ENCODE measurements at places on chromosomes 3 and 15.

DNA sequence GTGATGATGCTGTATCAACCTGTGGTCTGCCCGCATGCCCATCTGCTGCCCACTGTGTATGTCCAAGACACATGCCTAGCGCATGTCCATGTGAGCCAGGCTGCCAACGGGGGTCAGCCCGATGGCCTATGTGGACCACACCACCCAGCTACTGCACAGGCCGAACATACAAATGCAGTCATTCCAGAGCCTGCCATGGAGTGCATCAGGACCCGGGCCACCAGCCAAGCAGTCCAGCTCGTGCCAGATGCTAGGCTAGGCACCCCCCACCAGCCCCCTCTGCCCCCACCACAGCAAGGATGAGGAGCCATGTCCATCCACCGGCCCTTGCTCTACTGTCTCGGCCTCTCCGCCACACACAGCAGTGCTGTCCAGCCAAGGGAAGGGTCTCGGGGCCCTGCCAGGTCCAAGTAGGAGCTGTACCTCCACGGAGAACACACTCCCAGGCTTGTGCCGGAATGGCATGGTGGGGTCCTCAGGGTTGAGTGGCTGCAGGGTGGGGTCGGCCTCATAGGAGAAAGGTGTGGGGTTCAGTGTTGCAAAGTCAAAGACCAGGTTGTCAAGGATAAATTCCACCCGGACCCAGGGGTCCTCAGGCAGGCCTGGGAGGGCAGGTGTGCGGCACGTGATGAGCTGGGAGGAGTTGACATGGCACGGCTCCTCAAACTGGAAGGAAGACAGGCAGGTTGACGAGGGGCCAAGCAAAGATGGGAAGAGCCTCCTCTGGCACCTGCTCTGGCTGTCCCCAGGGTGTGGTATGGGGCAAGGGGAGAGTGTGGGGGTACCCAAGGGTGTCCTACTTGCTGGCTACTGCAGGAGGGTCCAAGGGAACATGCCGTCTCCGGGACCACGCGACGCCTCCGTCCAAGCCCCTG, 15.3 kb downstream of the PLXNB1 start:
- no peak for DNase-seq

- no peak for DNase-seq
Observed at GRCh38 chr3:52268036-52268435, 10.4 kb downstream of the WDR82 start.

DNA sequence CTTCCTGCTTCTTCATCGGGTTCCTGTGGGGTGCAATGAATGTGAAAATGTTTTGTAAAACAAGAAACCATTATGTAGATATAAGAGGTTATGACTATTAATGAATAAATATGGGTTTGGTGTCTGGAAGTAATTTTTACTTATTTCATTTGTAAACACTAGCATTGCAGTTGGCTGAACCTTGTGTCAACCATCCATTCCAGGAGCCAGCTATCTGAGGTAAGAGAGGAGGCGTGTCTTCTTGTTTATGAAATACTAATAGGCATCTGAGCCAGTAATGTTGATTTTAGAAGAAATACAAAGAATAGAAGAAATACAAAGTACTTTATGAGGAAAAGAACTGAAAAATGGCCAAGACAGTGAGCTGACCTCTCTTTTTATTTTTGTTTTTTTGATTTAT, 187.5 kb downstream of the LPP start:
- DNase-seq = no peak

DNA sequence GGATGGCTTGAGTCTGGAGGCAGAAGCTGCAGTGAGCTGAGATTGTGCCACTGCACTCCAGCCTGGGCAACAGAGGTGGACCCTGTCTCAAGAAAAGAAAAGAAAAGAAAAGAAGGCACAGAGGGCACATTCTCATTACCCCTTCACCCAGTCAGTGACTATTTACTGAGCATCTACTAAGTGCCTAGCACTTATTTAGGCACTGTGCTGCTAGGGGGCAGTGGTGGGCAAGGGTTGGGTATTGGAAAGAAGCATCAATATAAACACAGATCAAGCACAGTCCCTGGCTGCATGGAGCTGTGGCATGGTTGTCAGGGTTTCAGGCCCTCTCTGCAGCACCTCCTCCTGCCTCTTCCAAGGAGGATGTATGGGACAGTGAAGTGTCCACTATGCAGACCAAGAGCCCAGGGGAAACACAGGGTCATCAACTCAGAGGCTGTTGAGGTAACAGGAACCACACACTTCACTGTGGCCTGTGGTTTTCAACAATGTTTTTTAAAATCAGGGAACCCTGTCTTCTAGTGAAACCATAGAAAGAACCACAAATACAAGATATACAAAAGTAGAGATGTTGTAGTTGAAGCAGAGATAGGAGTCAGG, 138.5 kb downstream of the RAB11A start:
- no peak for DNase-seq

DNA sequence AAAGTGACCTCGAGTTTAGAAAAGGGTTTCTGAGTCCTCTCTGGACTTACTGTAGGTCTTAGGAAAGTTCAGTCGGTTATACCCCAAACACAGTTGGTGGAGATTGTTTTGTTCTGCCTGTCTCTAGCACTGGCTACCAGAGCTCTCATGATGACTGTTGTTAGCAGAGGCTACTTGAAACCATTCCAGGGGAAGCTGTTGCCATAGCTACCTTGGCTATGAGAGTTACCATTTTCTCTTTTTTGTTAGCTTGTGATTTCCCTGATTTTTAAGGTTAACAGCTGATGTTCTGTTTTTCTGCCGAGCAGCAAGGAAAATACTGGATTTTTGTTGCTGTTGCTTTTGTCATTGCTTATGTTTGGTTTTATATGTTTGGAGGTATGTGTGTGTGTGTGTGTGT, 26.7 kb downstream of the ABHD2 start:
- no peak for DNase-seq

DNA sequence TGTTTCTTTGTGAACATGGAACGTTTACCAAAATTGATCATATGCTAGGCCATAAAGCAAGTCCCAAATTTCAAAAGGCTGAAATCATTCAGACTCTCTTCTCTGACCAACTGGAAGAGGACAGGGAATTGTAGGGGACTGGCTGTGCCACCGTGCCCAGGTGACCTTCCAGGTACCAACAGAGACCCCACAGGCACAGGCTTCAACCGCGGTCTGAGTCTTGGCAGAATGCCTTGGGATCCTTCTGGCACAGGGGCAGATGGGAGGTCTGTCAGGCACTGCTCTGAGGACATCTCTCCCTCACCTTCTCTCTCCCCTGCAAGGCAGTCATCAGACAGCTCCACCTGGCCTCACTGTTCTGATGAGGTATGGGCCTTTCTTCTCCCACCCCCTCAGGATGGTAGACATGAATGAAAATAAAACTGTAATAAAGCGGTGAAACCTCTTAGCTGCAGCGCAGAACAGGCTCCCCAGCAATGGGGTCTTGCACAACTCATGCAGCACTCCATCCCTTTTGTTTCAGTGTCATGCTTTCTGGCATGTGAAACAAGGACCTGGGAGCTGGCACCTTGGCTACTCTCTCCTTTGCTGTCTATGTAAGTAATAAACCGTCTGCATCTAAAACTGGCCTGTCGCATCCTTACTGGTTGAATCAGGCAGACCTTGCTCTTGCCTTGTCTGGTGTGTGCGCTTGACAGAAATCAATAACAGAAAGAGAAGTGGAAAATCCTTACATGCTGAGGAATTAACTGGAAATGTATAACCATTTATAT, 289.2 kb downstream of the KLF13 start:
- no peak for DNase-seq

- DNase-seq = no peak
Observed at GRCh38 chr3:132641837-132642538, 17.6 kb downstream of the ACAD11 start.

DNA sequence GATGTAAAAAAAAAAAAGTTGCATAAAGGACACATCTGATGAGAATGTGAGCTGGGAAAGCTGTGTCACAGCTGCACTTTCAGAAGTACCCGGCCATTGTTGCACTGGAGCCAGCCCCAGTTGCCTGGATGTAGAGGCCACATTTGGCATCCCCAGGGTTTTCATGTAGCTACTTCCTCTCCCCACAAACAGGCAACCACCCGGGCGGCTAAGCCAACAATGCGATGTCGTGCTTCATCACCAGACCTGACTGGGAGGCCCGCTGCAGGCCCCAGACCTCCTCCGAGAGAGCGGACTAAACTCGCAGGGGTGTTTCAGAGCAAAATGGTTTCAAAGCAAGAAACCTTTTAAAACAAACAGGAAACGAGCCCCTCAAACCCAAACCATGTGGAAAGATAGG, 142.3 kb downstream of the TMCO5A start:
- DNase-seq = peak; percentile 14

DNA sequence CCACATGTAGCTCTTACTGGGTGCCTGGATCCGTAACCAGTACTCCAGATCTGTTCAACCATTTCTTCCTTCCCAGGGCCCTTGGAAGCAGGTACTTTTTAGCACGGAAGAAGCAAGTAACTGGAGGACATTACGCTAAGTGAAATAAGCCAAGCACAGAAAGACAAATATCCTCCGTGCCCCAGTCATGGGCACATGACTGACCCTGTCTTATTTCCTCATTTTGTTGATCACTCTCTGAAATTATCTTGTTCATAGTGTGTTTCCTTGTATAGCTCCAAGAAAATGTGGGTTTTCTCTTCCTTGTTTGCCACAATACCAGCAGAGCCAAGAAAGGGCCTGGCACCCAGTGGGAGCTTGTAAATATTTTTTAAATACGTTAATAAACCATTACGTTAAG, 32.2 kb upstream of the MTMR14 start:
- DNase-seq = no peak

DNA sequence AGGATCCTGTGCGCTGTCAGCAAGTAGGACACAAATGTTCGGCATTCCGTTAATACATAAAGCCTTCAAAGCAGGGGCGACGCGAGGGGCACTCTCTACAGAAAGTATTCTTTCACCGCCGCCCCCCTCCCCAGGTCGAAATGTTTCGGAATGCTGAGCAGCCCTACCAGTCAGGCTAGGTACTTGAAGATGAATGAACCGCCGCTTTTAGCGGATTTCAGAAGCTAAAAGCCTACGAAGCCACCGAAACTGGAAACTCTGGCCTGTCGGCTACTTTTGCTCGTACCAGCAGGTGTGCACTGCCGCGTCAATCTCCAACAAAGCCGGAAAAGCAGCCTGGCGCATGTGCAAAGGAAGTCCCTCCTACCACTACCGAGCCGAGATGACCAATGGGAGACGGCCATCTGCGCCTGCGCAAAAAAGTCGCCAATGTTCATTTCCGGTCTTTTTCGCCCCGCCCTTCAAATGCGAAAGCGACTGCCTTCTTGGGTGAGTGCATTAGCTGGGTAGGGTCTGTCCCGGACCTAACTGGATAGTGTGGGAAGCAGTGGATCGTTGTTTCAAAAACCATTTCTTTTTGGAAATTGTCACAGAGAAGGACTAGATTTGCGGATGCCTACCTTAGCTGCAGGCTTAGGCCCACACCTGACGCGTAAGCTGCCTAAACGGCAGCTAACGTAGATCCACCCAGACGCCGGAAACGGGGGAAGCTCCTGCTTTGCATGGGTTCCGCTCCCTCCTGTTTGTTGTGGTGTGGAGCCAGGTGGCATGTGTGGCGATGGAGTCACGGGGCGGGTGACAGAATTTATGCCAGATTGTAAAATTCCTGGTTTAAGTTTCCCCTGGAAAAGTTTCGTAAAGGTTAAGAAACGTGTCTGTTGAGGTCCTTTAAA, at the start of gene WDR5B:
WDR5B (minus strand) TSS at position 301 of the 893 bp plus-strand sequence. CDS start 534 bp downstream, outside the sequence.
- peak; percentile 94 for DNase-seq

DNA sequence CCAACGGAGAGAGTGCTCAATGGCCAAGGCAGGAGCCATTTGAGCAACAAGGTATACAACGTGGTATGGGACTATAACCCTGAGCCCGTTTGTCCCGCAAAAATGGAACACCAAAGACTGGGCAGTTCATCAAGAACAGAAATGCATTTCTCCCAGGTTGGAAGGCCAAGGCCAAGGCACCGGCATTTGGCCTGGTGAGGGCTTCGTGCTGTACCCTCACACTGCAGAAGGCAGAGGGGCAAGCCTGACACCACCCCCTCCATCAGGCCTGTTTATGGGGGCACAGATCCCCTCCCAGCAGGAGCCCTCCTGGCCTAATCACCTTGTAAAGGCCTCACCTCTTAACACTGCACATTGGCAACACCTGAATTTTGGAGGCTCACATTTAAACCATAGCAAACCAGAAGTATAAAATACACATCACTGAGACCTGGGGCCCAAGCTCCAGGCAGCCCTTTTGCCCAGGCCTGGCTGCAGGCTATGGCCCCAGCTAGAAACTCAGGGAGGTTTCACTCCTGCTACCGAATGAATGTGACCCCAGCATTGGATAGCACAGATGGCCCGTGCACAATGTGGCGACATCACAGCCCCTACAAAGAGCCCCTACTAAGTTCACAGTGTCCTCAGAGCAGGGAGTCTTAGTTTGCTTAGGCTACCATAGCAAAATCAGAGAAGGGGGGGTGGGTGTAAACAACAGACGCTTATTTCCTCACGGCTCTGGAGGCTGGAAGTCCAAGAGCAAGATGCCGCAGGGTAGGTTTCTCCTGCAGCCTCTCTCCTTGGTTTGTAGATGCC, 47.1 kb downstream of the KLF15 start:
- no peak for DNase-seq

- DNase-seq = no peak
Observed at GRCh38 chr3:44259404-44259803, 17.7 kb downstream of the TOPAZ1 start.

DNA sequence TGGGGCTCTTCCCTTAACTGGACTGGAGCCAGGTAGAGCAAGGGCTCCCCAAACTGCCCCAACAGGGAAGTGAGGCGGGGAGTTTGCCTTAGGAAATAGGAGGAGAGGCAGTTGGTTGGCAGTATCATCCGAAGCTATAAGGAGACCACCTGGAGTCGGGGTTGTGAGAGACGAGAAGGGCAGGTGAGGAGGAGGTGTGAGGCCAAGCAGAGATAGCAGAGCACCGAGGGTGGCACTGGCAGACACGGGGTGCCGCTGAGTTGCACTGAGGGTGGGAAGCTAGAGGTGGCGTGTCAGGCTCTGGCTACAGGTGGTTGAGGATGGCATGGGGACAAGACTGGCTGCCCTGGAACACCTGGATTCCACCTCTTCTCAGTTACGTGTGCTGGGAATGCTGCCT, 17.2 kb downstream of the RASGRF1 start:
- no peak for DNase-seq

DNA sequence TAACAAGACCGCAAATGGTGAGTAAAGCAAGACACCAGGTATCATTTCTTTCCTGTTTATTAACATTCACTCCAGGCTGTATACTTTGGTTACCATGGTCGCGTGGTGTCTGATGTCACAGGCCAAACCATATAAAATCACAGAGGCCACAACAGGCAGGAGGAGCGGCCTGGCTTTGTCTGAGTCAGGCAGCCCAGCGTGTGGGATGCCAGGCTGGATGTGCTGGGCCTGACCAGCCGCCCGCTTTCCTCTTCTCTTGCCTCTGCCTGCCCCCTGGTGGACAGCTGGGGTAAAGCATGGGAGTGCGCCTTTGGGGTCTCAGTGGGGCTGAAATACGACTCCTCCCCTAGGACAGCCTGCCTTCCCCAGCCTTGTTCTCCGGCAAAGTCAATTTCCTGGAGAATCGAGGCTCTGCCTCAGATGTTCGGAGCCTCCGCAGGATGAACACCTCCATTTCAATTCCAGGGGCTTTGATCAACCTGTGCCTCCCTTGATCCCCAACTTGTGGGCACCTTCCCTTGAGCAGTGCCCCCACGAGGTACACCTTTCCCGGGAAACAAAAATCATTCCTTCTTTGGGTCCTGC, 78.2 kb downstream of the CCNL1 start:
- DNase-seq = peak; percentile 98

- no peak for DNase-seq
Observed at GRCh38 chr3:139509631-139510030, 29.9 kb downstream of the RBP1 start.
